ENCODE measurements at places on chromosomes 3 and 15. TPM values are rescaled to one million over a fixed set of nuclear protein-coding genes. Genes with fewer than 3 reads are reported as not detected.

The THSD4 gene
- 0.16 TPM for total RNA-seq

GRCh38 chr3:188830893-188831292 is 340.9 kb upstream of the TPRG1 start:
- DNase-seq = no peak

The AGBL1 gene
- 0.05 TPM for total RNA-seq

The OXTR gene
- total RNA-seq = 0.41 TPM

- DNase-seq = no peak
Observed at GRCh38 chr15:89907289-89907688, 5.5 kb downstream of the ARPIN start.

GRCh38 chr15:99307735-99308134 is 56.5 kb downstream of the LRRC28 start:
- no peak for DNase-seq

The PPARG gene
- total RNA-seq = 1.8 TPM

The RFTN1 gene
- total RNA-seq = 72.4 TPM

- DNase-seq = no peak
Observed at GRCh38 chr3:15298504-15298903, 33.9 kb downstream of the SH3BP5 start.

GRCh38 chr3:50297384-50297775 is 1.8 kb downstream of the HYAL3 start:
- no peak for DNase-seq

GRCh38 chr3:115186351-115187148 is 39.5 kb upstream of the ZBTB20 start:
- DNase-seq = no peak

DNA sequence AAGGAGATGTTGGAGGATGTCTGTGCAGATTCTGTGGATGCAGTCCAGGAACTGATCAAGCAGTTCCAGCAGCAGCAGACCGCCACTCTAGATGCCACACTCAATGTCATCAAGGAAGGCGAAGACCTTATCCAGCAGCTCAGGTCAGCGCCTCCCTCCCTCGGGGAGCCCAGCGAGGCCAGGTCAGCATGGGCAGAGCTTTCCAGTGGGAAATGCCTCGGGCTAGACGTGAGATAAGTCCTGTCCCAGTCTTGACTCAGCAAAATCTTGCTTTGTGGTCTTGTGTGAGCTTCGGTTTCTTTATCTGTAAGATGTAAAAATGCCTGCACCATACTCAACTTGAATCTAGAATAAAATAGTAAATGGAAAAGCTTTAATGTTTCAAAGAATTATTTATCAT is 335.1 kb upstream of the UMPS start:
- DNase-seq = no peak

- DNase-seq = no peak
Observed at GRCh38 chr15:74124759-74125158, 5.6 kb upstream of the ISLR2 start.

DNA sequence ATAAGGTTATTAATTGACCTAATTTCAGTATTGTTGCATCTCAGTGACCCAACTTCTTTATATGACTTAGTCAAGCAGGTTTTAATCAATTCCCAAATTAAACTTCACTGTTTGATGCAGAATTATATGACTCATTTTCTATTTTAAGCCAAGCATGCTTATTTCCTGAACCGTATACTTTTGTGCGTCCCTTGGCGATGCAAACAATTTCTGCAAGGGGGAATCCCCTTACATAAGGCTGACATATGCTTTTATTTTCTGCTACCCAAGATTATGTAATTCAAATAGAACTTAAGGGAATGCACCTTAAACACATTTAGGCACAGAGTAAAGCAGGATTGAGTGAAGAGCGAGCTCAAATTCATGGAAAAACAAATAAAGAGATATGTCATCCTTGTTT is 303.9 kb downstream of the PDCD6IP start:
- DNase-seq = no peak

DNA sequence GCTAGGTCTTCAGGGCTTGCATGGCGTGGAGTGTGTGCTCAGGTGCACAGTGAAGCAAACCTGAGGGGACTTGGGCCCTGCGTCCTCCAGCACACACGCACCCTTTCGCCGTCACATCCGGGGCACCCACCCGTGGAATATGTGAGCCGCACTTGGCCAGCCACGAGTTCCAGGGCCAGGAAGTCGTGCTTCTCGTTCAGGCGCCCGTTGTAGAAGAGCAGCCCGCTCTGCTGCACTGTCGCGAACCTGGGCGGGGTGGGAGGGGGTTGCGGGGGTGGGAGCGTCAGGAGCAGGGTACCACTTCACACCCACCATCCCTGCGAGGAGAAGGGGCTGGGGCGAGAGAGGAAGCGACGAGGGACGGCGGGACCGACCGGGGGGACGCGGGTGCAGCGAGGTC is 7.1 kb downstream of the CELSR3 start:
- peak; percentile 56 for DNase-seq

- no peak for DNase-seq
Observed at GRCh38 chr15:22806156-22806555, 19.7 kb downstream of the NIPA1 start.

The RHCG gene
- not detected for total RNA-seq

DNA sequence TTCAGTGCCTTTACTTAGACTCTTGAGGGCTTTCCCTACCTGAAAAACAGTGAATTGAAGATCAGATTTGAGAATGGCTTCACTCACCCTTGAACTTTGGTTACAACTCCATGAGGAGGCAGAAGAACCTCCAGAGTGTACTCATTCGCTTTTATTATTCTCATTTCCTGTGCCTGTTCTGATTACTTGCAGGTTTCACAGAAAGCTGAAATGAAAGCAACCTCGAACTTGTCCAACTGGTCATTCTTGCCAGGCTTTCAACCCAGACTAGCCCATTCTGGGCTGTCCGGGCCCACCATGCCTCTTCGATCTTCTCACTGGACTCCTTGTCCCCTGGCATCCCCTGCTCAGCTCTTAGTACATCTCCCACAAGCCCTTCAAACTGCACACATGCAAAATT is 20.2 kb upstream of the THUMPD3 start:
- no peak for DNase-seq

The FILIP1L gene
- 0.08 TPM for total RNA-seq

The MAP6D1 gene
- total RNA-seq = 3.9 TPM

DNA sequence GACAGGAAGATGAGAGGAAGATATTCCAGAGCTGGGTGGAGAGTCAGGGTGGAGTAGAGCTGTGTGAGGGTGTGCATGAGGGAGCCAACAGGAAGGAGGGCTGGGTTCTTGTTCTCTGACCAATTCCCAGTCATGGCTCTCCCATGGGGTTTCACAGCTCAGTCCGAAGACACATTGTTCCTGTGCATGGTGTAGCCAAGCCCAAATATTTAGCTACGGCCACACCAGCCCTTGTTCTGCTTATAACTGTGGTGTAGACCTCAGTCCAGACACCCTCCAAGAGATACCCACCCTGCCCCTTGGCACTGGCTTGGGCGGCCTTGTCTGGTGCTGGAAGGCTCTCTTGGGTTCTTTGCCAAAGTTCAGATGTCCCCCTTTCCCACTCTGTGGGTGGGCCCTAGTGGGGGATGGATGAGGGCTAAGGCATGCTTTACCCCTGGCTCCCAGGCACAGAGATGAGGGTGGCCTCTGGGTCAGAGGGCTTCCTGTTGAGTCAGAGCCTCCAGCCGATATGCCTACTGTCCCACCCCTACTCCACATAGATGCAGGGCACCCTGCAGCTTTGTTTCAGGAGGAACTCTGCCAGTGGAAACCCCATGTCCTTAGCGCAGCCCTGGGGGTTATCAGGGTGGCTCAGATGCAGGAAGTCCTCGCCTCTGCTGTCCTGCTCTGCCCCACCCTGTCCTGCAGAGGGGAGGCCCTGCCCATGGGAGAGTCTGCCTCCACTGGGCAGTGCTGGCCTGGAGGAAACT is 271.2 kb upstream of the CTDSPL start:
- no peak for DNase-seq

The CLEC3B gene
- 0.40 TPM for total RNA-seq

DNA sequence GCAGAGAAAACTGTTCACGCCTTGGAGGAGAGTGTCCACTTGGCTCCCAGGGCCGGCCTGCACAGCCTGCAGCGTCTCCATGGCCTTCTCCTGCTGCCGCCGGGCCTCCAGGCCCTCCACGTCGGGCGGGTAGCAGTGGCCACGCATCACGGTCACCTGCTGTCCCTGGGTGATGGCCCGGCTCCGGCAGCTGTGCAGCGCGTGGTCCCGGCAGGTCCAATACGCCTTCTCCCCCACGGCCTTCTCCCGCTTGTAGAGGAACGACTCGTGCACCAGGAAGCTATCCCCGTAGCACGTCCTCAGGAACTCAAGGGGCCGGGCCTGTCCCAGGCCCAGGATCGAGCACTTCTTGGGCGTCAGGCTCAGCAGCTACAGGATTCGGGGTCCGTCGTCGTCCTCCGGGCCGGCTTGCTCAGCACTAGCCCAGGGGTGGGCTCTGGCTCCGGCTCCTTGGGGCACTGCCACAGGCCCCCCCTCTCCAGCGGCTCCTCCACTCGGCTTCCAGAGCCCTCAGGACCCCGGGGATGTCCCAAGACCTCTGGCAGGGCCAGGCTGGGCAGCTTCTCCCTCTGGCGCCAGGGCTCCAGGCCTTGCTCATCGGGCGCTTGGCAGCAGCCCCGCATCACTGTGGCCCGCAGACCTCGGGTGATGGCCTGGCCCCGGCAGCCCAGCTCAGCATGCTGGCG is 83.6 kb upstream of the FXR1 start:
- DNase-seq = no peak

The PLCB2 gene
- 50.3 TPM for total RNA-seq

DNA sequence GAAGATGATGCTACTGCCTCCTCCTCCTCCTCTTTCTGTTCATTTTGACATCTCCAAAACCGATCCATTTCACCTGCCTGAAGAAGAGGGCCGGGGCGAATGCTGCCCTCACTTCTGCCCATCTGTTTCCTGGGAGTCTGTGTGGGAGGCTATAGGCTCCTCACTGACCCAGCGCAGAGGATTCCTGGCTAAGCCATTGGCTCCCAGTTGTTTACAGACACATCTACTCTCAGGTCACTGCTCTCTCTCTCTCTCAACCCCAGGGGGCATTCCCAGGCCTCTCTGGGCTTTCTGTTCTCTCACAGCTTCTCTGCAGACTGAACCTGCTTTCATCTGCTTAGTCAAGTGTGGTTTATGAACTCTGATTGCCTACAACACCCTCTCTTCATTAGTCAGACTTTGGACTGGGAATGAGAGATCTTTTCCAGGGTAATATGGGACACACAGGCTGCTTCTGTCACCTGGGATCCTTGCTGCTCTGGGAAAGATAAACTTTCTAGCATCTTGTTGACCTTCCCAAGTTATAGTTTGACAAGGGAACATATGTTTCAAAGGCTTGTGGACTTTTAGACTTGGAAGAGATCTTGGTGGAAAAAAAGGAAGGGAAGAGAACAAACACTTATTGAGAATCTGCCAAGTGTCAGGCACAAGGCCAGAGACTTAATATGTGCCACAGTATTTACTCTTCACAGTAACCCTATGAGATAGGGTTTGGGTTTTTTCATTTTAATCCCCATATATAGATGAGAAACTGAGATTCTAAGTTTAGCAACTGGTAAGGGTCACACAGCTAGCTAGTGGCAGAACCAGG is 30.2 kb upstream of the USP3 start:
- DNase-seq = peak; percentile 47

The FSTL1 gene
- 0.91 TPM for total RNA-seq

- no peak for DNase-seq
Observed at GRCh38 chr3:134336587-134336986, 37.7 kb downstream of the AMOTL2 start.

DNA sequence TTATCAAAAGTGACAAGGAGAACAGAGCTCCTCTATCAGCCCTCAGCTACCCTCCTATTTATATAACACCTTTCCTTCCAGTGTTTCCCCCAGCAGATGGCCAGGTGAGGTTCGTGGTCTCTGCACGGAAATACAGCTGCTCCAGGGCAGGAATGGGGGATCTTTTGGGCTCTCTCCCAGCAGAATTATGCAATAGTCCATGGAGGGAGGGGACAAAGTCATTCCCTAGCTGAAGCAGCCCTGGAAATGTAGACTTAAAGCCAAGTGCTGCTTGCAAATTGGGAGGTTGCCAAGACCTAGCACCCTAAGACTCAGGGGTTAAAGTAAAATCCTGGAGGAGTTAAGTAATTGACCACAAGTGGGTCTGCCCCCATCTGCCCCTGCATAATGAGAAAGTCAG is 256.3 kb downstream of the LRTM1 start:
- DNase-seq = no peak

DNA sequence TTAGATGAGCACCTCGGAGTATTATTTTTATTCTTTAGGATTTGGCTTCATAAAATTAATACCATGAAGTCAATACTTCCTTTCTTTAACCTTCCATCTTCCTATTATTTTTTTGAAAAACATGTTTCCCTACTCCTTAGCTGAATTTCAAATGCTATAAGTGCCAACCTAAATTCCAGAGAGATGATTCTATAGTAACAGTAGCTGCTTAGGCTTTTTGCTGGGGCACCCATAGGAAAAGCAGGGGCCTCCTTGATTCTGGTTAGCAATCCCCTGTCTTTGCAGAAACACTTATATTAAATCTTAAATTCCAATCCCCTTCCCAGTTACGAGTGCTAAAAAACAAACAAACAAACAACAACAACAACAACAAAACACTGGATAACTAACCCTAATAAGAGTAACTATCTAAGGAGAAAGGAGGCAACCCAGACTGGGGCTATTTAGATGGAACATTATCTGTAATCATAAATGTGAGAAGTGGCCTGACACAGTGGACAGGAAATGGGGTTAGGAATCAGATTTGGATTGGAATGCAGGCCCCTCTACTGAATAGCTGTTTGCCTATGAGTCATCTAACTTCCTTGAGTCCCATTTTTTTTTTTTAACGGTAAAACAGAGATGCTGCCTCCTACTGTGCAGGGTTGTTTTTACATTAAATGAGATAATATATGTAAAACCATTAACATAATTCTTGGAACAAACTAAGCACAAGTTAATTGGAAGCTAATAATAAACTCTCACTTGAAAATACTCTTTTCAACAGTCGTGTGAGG is 148.1 kb downstream of the WDR72 start:
- no peak for DNase-seq

- DNase-seq = no peak
Observed at GRCh38 chr15:22810033-22810852, 23.8 kb downstream of the NIPA1 start.

DNA sequence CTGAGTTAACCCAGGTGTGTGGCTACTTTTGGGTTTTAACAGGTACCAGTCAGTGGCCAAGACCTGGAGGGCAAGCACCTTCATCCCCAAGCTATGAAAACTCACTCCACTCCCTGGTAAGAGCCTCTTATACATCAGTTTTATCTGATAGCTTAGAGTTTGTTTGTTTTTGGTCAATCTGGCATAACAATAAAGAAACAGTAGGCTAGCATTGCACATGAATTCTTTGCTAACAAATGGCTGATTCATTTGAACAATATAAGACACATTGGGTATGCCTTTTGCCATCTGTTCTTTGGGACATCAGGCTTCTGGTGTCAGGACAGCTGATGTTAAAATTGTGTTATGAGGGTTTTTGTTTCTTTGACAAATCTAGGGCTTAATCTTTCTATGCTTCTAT is 125.0 kb upstream of the CGNL1 start:
- no peak for DNase-seq

GRCh38 chr15:46778876-46779275 is 938.4 kb upstream of the SEMA6D start:
- DNase-seq = no peak

DNA sequence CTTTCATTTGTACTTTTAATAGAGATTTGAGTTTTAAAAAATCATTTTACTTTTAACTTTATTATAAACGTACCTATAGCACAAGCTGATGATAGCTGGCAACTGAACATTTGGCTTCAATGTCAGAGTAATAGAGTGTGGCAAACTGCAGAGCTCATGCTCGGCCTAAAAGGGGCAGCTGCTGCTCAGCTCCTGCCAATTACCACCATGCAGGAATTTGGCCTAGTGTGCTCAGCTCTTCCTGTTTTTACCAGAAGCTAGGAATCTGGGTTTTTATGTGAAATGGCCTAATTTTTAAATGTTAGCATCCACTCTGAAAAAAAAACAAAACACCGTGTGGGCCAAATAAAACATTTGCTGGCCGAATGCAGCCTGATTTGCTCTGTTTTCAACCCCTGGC is 1.8 kb downstream of the IFT122 start:
- no peak for DNase-seq
